ENCODE measurements at places on chromosomes 11 and 22. TPM values are rescaled to one million over a fixed set of nuclear protein-coding genes. Genes with fewer than 3 reads are reported as not detected.

DNA sequence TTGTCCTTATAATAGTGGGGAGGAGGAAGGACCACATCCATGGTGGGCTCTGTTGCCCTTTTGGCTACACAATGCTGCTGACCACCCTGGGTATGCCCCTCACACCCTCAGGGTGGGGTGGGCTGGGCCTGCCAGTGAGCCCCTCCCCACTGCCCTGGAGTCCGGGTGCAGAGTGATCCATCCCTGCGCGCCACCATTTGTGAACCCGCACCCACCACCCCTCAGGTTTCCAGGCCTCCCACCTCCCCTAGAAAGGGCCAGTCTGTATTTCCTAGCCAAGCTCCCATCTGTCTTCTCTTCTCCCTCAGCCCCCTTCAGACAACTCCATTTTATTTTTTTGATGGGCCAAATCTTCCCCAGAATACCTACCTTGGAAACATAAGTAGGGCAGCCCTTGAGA lies 25.0 kb downstream of the MS4A10 start:
- no peak for DNase-seq

- DNase-seq, result no peak
Observed at GRCh38 chr11:3859373-3859881, 4.0 kb downstream of the STIM1 start.

- DNase-seq, result no peak
Observed at GRCh38 chr11:65236194-65237059, 25.3 kb upstream of the POLA2 start.

DNA sequence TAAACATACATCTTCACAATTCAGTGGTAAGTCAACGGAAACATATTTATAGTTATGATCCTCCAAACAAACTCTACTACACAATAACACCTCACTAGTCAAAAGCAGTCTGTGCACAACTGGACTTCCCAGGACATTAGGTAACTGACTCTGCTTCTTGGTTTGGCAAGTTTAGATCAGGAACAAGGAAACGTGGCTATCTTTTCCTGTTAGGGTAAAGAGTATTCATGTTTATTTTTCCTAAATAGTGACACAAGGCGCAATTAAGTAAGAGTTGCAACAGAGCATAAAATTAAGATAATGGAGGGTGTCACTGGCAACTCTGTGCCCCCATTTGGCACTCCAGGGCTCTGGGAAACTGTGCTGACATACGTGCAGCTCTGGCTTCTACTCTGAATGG lies 70.2 kb upstream of the TP53AIP1 start:
- no peak for DNase-seq

ASRGL1 gene
- 0.81 TPM for total RNA-seq

DNA sequence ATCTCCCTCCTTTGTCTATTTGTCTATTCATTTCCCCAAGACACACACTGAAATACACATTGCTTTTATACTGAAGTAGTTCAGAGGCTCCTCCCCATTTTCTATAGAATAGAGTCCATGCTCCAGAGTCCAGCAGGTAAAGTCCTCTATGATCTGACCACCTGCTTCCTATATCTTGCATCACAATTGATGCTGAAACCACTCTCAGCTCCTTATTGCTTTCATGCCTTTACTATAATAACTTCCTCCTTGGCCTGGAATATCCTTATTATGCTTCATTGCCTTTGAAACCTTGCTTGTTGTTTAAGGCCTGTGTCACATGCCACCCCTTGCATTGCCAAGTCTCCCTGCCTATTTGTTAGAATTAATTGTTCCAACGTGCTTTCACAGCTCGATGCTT lies 12.6 kb downstream of the OR6Q1 start:
- no peak for DNase-seq

Data from SJSA1 (cell line).